ENCODE measurements at places on chromosomes 13 and 19.

- DNase-seq = no peak
Observed at GRCh38 chr13:32902874-32903273, 113.3 kb upstream of the KL start.

- no peak for DNase-seq
Observed at GRCh38 chr13:73248711-73249580, 190.1 kb downstream of the KLF5 start.

DNA sequence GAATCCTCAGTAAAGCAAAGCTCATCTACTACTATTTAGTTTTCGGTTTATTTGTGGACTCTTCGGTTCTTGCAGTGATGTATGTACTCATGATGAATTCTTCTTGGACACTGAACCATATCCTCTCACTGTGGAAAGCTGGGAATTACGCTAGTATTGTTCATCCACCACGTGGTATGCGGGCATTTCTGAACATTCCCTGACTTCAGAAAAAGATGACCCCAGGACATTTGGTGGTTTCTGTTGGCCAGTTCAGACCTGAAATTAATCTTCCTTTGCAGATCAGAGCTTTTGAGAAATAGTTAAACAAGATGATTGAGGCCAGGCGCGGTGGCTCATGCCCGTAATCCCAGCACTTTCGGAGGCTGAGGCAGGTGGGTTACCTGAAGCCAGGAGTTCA lies 25.3 kb upstream of the FBN3 start:
- no peak for DNase-seq

DNA sequence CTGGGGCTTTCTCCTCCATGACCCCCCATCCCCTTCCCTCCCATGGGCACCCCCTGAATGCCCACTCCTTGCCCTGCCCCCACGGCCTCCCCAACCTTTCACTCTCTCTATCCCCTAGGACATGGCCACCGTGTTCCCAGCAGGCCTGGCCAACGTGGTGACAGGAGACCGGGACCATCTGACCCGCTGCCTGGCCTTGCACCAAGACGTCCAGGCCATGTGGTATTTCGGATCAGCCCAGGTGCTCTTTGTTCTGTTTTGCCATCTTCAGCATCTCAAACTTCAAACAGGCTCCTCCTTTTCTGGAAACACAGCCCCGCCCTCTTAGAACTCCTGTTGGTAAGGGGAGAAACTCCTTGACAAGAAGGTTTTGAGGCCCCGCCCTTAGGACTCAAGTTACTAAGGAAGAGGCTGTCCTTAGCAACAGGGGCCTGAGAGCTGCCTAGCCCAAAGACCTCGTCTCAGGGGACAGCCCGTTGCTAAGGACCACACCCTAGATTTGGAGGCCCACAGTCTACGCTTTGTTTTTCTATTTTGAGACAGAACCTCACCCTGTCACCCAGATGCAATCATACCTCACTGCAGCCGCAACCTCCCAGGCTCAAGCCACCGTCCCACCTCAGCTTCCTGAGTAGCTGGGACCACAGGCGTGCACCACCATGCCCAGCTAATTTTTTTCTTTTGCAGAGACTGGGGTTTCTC lies 5.1 kb upstream of the FLT3LG start:
- DNase-seq = peak; percentile 88

GRCh38 chr13:108725471-108725870 lies 96.1 kb downstream of the MYO16 start:
- no peak for DNase-seq

GRCh38 chr13:110344320-110344719 lies 37.2 kb downstream of the COL4A2 start:
- no peak for DNase-seq

DNA sequence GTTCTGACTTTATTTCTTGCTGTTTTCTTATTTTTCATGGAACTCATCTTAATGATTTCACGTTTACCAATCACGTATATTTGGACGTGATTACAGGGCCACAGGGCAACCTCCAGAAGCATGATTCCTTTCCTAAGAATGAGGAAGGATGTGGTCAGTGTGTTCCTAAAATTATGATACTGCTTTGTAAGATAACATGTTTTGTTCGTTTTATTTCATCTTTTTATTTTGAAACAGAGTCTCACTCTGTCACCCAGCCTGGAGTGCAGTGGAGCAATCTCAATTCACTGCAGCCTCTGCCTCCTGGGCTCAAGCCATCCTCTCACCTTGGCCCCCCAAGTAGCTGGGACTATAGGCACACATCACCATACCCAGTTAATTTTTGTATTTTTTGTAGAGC lies 24.8 kb upstream of the LAIR1 start:
- no peak for DNase-seq
